GM13977 (cell line): ENCODE measurements at places on chromosomes 5 and 9.
A peak's percentile ranks its signal among the peaks of the same experiment; 100 is the strongest.

- no peak for DNase-seq
These were observed 24.0 kb downstream of the NME5 start for GRCh38 chr5:138115254-138115653.

- no peak for DNase-seq
These were observed 4.3 kb upstream of the RNF44 start for GRCh38 chr5:176541338-176542134.

DNA sequence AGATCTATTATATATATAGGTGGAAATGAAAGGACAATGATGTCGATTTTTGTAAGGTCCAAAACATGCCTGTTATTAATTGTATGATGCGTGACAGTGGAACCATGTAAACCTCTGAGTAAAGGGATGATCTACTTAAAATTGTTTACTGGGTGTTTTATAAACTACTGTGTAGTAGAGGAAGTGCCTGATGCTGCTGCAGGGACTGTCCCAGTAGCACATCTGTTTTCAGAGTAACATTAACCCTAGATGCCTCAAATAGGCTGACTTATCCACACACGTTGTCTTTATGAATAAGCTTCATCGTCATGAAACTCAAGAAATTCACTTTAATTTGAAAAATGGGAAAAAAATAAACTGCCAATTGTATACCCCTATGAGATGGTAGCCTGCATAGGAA, 1.7 kb downstream of the CAMK4 start:
- peak; percentile 48 for DNase-seq

- DNase-seq: no peak
These were observed 67.7 kb upstream of the UBTD2 start for GRCh38 chr5:172351240-172351778.

DNA sequence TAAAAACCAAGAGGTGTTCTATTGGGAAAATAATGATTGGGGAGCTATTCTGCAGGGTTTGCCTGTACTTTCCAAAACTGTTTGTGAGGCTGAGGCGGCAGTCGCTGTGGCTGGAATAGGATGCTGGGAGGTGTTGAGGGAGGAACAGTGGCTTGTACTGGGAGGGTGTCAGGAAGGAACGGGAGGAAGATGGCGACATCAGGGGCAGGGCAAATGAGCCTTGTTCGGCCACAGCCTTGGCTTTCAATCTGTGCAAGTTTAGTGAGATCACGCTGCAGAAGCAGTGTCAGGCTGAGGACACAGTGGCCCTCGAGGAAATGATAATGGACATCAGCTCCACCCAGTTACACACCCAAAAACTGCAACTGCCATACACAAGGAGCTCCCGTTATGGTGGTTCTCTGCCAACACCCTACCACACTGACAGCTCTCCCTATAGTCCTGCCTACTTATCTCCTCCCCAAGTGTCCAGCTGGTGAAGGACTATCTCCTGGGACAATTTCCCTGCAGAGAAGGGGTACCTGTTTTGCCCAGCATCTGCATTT, 27.3 kb downstream of the KIF2A start:
- no peak for DNase-seq

GRCh38 chr9:1875921-1876448, 139.2 kb upstream of the SMARCA2 start:
- DNase-seq: peak; percentile 54

GRCh38 chr9:17532461-17532860, 46.4 kb upstream of the SH3GL2 start:
- no peak for DNase-seq

- no peak for DNase-seq
These were observed 172.6 kb downstream of the RAPGEF6 start for GRCh38 chr5:131462454-131462853.

DNA sequence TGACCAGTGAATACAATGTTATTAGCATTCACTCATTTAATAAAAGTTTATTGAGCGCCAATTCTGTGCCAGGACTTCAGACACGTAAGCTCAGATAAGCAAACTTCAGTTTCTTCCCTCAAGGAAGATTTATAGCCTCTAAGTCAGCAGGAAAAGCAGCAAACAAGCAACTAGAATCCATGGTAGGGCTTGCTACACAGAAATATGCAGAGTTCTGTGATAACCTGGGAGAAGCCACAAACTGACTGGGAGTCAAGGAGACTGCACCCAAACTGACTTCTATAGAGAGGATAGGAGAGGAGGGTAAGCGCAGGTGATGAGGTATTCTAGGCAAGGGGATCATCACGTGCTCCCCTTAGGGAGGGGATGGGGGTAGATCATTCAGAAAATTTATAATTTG, 1.4 kb upstream of the OGN start:
- no peak for DNase-seq

- DNase-seq: no peak
These were observed 222.4 kb upstream of the TBC1D2 start for GRCh38 chr9:98477884-98478283.

GRCh38 chr9:69023650-69024049, 9.7 kb upstream of the PRKACG start:
- DNase-seq: no peak

DNA sequence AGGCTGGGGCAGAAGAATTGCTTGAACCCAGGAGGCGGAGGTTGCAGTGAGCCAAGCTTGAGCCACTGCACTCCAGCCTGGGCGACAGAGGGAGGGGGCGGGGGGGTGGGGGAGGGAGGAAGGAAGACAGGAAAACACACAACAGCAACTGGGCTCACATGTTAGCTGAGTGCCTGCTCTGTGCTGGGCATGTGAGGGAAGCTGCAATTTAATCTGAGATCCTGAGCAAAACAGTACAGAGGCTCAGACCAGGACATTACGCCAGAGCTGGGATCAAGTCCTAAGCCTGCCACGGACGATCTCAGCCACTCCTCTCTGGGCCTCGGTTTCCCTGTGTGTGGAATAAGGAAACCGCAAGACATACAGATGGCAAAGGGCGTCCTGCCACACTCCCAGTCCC, 119.1 kb downstream of the VAV2 start:
- DNase-seq: no peak

- DNase-seq: no peak
These were observed 20.0 kb downstream of the MORN5 start for GRCh38 chr9:122179690-122180074.

DNA sequence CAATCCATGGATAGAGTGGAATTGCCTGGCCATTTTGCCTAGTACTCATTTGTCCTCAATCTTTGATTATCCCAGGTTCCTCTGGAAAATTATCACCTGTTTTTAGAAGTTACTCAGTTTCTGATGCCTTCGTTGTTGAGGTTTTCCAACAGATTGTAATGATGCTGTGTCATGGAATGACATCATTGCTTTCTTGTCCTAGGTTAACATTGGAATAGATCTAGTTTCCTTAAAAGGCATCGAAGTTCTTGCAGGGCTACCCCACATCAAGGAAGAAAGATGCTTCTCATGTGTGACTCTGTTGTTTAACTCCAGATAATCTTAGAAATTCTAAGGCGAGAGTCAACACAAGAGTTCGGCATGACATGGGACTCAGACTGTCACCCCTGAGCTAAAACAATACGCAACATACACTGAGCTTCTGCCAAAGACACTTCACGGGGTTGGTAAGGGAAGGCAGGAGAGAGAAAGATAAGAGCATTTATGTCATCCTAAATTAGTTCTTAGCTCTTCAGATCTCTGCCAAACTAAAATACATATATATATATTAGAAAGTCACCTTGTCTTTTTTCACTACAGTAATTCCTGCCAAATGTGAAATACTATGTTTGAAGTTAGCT, 293.2 kb upstream of the WWC1 start:
- DNase-seq: no peak

GRCh38 chr9:9783711-9784110, 829.1 kb downstream of the PTPRD start:
- DNase-seq: no peak

GRCh38 chr5:142959683-142960657, 189.8 kb downstream of the ARHGAP26 start:
- no peak for DNase-seq

DNA sequence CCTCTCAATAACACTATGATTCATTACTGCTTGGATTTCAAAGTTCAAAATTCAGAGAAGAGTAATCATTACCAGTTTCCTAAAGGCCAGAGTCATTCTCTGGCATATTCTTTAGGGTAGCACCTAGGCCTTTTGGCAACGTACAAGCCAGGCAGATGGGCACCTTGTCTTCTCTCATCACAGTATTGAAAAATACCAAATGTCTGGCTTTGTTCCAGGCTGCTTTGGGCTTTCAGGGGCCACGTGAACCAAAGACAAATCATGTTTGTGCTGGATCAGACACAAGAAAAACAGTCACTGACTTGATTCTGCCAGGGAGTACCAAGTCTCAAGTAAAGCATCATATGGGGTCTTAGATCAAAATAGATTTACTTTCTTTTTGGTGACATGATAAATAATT, 15.5 kb downstream of the MEGF9 start:
- no peak for DNase-seq

GRCh38 chr5:74352256-74352655, 288.3 kb downstream of the ENC1 start:
- no peak for DNase-seq

GRCh38 chr9:135416664-135417290, 62.8 kb upstream of the PPP1R26 start:
- DNase-seq: no peak

- DNase-seq: no peak
These were observed 74.9 kb downstream of the FBXL7 start for GRCh38 chr5:15574806-15575325.

DNA sequence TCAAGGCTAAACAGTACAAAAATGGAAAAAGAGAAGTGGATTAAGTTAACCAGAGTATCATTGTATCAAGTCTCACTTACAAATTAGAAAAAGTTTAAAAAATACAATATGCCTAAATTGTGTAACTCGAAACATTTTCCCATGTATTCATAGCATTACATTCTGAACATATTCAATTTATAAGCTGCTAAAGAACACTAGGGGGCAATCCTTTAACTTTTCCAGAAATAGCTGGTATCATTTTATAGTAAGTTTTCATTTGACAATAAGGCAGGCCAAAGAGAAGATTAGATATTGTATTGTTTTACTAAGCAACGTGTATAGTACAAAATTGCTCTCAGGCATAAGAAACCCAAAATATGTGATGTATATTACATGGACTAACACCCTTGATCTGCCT, 234.6 kb downstream of the ADGRV1 start:
- no peak for DNase-seq

DNA sequence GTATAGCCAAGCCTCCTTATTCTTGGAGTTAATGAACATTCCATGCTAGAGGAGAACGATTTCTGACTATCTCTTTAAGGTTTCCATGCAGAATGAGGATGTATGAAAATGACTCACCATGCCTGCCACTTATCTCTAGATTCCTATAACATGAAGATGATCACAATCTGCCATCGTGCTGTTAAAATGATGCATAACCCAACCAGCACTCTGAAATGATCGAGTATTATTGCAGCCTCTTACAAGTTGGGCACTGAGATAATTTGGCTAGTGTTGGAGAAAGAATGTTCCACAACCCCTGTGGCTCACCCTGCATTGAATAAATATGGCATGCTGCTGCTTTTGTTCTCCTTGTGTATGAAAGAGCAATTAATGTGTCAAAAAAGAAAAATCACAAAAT, 1143.6 kb upstream of the WWC1 start:
- no peak for DNase-seq

GRCh38 chr9:123957731-123958130, 27.8 kb upstream of the DENND1A start:
- DNase-seq: no peak

DNA sequence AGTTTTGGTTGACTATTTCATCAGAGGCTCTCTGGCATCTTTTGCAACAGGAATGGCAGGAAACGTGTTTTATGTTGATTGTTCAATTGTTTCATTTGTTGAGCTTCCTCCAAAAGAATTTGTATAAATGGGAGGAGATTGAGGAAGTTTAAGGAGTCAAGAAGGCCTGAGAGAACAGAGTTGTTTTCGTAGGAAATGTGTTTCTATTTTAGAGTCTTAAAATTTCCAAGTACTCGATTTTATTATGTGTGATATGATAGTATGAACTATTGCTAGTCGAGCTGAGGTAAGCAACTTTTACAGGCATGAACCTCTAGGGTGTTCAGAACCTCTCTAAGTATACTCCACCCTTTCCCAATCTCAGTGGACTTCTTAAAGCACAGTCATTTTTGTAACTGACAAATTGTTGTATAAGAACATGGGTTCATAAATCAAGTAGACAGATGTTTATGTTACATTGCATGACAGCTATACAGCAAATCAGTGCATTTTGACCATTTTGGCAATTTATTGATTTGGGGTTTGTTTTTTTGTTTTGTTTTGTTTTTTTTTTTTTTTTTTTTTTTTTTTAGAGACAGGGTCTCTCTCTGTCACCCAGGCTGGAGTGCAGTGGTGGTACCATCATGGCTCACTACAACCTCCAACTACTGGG, 47.4 kb downstream of the POLK start:
- no peak for DNase-seq

- no peak for DNase-seq
These were observed 21.8 kb upstream of the SARDH start for GRCh38 chr9:133759946-133760345.

DNA sequence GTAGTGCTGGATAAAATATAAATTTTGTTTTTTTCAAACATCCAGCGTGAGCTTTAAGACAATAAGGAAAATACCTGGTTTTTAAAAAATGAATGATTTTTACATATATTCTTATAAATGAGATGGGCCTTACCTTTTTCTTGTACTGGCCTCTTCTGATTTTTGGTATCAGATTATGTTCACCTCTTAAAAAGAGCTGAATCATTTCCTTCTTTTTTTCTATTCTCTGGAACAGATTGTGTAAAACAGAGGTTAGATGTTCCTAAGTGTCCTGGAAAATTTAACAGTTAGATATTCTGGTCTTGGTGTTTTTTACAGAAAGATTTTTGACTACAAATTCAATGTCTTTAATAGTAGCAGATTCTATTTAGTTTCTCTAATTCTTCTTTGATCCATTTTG, 74.6 kb downstream of the NDUFAF2 start:
- DNase-seq: no peak

- no peak for DNase-seq
These were observed 75.3 kb downstream of the PTBP3 start for GRCh38 chr9:112258106-112258505.

DNA sequence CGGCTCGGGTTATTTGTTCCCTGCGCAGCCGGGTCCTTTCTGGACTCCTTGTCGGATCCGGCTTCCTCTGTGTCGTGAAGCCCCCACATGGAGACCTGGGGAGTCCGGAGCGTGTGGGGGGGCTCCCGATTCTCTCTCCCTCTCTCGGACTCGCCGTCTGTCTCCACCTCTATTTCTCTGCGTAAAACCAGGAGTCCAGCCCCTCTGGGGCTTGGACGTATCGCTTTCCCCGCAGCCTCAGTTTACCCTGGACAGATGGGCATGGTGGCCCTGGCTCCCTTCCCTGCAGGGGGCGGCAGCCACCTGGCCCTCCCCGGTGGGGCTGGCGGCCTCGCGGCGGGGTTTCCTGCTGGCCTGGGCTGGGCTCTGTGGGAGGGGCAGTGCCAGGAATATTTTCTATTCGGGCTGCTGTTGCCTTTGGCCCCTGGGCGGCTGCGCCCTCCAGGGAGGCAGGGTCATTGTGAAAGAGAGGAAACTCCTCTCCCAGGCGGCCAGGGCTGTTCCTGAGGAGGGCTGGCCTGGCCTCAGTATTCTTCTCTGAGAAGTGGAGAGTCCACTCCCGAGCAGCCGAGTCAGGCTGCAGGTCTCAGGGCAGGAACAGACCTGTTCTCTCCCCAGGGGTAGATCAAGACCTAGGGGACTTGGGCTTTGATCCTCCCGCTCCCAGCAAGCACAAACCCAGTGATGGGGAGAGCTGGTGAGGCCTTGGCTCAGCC, 665 bp downstream of the ASS1 start:
- no peak for DNase-seq
